ENCODE measurements at places on chromosomes 1 and 21.

GRCh38 chr1:226497991-226498639 is 50.4 kb upstream of the STUM start:
- DNase-seq = no peak

DNA sequence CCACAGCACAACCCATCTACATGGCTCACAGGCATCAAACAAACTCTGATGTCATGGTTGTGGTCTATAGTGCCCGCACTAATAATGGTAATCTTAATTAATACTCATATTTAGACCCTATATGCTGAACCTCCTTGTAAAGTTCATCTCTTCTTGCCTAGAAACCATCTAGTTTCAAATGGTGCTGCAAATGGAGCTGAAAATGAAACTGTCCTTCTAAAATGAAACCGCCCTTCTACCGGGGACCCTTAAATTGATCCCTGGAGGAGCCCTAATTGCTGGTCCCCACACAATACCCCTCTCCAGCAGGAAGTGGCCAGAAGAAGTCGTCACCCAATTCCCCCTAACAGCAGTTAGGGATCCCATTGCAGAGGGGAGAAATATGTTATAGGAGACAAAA is 612.6 kb downstream of the MRPL39 start:
- no peak for DNase-seq

DNA sequence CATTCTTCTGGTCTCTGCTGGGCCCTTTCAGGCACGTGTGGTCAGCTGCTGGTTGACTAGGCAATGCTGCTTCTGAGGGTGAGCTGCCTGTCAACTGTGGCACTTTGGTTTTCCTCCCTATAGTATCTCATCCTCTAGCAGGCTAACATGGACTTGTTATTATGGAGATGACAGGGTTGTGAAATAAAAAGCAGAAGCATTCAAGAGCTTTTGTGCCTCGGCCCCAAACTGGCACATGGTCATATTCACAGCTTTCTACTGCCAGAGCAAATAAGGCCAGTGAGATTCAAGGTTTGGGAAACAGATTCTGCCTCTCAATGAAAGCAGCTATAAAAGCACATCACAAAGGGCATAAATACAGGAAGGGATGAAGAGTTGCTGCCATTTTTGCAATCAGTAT is 1.6 kb upstream of the ZNF124 start:
- no peak for DNase-seq

DNA sequence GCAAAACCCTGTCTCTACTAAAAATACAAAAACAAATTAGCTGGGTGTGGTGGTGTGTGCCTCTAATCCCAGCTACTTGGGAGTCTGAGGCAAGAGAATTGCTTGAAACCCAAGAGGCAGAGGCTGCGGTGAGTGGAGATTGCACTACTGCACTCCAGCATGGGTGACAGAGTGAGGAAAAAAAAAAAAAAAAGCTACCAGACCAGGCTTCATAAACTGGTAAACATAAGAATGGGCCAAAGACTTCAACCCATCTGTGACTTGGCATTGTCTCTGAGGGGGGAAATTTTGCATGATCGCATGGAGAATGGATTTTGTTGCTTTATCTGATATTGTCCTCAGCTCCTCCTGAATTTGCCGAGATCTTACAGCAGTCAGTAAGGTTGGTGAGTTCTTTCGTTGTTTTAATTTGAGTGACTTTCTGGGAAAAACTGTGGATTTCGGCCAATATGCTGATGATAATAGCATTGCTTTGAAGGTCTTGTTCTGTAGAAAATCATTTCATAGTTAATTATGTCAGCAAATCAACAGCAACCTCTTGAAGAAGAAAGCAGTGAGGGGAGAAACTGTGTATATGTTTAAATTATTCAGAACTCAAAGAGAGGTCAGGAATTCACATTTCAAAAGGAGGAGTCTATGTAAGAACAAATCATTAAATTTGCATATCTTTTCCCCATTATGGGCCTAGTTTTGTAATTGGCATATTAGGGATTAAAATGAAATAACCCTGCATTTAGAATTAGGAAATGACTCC is 13.1 kb downstream of the FGGY start:
- no peak for DNase-seq

- no peak for DNase-seq
Measured at GRCh38 chr1:43293896-43294760, 6.7 kb upstream of the TIE1 start.

DNA sequence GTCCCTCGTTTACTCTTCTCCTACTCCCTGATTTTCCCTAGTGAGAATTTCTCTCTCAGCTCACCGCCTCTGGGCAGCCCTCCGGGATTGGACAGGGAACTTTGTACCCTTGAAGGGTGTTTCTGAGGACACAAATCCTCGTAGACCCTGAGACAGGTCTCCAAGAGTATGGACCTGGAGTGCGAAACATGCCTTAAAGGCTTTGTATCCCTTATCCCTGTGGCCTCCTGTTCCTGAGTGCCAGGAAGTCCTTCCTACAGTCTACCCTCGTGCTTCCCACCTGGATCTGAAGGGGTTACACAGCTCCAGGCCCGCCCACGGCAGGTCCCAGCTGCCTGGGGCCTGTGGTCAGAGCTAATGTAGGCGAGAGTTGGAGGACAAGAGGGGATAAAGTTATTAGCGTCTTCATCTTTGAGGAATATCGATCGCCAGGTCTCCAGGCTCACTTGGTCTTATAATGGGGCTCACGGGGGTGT is 7.6 kb upstream of the PEAR1 start:
- DNase-seq = no peak

- no peak for DNase-seq
Measured at GRCh38 chr1:226406401-226406881, 1.5 kb downstream of the PARP1 start.

DNA sequence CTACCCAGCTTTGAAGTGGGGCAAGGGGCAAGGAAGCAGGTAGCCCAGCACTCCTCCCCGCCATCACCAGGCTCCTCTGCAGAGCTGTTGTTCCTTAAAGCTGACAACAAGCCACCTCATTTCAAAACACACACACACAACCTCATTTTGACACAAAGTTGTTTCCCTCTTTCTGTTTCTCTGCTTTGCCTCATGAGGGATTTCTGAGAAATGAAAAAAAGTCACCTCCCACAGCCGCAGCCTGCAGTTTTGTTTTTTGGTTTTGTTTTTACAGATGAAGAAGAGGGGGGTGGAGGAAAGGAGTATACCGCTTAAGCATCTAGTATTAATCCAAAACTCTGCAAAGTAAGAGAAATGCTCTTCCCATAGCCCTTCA is 12.1 kb downstream of the MCL1 start:
- DNase-seq = no peak

DNA sequence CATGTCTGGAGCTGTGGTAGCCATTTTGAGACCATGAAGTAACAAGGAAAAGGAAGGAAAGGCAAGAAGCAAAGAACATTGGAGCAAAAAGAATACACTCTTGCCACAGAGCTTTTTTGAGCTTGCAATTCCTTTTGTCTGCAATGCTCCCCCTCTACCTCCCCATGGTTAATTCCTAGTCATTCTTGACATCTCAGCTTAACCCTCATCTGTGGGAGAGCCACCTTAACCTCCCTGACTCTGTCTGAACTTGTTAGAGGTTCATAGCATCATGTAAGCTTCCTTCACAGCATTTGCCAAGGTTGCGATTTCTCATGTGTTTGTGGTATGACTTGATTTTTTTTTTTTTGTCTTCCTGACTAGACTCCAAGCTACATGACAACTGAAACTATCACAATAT is 564.1 kb upstream of the PLXNA2 start:
- no peak for DNase-seq

- no peak for DNase-seq
Measured at GRCh38 chr1:37031871-37032270, 2.4 kb downstream of the GRIK3 start.

All from activated CD4-positive, alpha-beta T cell treated with anti-CD3 and anti-CD28 coated beads for 1 hour (primary cell).